ENCODE measurements at places on chromosomes 2 and 18.

DNA sequence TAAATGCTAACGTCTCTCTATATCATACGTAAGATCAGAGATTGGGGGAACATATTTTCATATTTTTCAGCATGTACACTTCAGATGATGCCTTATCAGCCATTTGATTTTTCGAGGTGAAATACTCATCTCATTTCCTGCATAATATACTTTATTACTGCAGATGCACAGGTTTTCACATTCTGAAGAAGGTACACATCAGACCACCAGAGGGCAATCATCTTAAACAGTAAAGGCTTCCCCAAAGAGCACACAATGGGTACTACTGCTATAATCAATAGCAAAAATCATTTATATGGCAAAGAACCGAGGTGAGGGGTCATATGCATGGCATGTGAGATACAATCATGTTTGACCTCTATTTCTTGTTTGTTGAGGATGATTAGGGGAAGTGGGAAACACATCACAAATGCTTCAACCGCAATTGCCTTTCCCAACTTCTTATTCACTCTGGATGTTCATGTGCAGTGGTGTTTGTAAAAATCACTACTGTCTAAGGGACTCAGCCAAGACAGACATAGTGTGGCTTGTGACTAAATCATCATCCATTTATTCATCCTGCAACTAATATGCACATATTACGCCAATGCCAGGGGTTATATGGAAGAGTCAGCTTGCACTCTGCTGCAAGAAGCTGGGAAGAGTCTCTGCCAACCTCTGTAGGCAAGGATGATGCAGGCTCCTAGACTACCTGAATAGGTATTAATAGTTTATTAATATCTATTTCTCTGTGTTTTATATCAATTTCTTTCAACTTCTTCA is 118.7 kb downstream of the EPB41L3 start:
- no peak for DNase-seq

- peak; percentile 28 for DNase-seq
Measured at GRCh38 chr2:96344011-96344410, 8.4 kb downstream of the NCAPH start.

DNA sequence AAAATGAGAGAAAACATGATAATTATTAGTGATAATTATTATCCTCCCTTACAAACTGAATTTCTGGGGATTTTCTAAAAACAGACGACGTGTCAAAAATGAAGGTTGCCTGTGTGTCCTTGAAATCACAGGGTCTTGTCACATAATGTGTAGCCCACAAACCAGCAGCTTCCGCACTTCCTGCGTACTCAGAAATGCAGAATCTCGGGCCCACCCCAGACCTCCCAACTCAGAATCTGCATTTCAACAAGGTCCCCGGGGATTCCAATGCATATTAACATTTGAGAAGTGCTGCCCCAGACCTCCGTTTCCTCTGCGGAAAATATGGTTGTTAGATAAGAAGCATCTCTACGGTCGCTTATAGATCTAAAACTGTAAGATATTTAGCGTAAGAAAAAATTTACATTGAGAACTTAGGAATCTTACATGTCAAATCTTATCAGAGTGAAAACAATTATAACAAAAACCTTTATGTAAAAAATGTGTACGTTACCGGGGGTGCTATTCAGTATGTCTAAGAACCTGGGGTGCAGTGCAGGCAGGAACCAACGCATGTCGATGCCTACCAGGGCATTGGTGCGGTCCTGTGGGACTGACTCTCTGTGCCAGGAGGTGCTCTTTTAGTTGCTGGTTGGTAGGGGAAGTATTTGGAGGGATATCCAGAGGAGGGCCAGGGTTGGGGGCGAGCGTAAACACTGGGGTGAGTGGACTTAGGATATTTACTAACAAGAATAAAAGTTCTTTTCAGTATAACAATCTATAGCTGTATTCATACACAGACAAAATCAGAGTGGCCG is 15.2 kb downstream of the CDKL4 start:
- no peak for DNase-seq

- no peak for DNase-seq
Measured at GRCh38 chr2:143949121-143949848, 570.6 kb downstream of the ZEB2 start.

DNA sequence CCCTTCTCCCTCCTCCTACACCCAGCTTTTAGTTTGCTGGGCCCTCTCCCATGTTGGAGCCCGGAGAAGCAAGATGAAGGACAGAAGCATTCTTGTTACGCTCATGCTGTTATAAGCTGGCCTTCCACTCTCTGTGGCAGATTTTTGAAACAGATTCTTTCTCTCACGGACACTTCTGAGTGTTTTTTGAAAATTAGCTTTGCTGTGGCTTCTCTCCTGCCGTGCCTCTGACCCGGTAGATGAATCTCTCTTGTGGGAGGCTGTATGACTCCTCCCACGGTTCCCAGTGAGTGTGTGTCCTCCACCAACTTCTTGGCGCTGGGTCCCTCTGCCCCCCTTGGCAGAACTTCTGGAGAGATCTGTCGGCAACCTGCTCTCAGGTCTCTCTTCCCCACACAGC is 269.3 kb upstream of the MYT1L start:
- DNase-seq, result no peak

DNA sequence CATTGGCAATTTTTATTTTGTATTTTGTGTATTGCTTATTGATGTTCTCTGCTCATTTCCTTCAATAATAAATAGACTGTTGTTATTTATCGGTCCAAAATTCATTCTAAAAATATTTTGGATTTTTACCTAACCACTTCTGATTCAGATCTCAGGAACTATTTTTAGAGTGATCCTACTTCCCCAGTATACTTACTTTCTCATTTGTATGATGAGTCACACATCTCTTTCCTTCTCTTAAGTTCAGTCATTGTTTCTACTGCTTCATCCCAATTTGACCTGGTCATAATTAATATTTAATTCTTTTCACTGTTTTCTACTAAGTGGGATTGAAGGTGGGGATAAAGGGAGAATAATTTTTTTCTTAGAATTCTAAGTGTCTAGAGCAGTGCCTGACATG is 75.1 kb downstream of the AGPS start:
- no peak for DNase-seq

DNA sequence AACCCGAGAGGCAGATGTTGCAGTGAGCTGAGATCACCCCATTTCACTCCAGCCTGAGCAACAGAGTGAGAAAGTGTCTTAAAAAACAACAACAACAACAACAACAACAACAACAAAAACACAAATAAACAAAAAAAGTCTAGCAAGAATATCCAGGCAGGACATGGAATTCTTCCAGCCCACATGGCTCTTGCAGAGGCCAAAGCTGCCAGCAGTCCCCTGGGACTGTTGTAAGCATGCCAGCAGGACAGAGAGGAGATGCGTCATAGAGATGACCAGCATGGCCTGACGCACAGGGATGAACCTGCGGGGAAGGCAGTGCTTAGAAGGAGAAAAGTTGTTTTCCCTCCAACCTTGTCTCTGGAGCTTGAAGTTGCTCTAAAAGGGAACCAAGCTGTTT is 182.3 kb upstream of the PGAP1 start:
- no peak for DNase-seq

GRCh38 chr18:35491700-35492077 is 6.1 kb downstream of the INO80C start:
- no peak for DNase-seq

DNA sequence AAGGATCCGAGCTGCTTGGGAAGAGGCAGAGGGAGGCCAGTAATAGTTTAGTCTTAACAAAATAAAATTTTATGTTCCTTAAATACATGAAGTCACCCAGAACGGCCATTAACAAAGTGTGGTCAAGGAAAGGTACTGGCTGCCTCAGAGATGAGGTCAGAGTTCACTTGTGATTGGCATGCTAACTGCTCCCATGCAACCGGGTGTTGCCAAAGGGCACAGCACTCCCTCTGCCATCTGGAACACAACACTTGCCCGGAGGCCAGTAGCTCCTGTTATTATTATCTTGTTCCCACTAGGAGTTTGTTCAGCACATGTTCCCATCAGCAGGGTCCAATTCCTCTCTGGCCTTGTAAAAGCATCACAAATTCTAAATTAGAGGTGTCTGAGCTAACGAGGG is 207.0 kb downstream of the CYP26B1 start:
- no peak for DNase-seq

DNA sequence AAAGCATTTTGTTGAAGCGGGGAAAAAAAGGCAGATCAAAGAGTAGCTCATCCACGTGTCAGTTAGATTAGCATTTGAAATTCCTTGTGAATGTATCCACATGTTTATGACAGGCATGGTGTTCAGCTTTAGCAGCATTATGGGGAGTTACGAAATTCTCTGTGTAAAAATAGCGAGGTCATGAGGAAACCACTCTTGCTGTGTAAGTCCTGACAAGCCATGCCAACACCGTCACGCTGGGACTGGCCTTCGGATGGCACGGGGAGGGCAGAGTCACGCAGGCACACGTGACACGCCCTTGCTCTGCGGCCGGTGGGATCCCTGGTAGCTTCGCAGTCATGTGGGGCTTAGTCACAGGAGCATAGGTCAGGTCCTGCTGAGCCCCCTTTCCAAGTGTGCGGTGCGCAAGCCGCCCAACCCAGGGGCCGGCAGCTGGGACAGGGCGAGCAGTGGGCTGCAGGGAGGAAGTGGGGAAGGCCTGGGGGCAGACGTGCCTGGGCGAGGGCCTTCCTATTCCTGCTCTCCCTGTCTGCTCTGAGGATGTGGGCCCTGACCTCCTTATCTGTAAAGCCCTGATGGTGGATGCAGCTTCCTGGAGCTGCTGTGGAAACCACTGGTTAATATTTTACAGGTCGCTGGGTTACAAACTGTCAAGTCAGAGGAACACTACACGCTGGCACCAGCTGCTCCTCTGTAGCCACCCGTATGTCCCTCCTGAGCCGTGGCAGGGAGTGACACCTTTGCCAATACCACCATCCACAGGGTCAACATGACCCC is 18.0 kb downstream of the MBP start:
- peak; percentile 38 for DNase-seq

GRCh38 chr2:104825124-104825865 is 28.6 kb upstream of the POU3F3 start:
- DNase-seq, result no peak

DNA sequence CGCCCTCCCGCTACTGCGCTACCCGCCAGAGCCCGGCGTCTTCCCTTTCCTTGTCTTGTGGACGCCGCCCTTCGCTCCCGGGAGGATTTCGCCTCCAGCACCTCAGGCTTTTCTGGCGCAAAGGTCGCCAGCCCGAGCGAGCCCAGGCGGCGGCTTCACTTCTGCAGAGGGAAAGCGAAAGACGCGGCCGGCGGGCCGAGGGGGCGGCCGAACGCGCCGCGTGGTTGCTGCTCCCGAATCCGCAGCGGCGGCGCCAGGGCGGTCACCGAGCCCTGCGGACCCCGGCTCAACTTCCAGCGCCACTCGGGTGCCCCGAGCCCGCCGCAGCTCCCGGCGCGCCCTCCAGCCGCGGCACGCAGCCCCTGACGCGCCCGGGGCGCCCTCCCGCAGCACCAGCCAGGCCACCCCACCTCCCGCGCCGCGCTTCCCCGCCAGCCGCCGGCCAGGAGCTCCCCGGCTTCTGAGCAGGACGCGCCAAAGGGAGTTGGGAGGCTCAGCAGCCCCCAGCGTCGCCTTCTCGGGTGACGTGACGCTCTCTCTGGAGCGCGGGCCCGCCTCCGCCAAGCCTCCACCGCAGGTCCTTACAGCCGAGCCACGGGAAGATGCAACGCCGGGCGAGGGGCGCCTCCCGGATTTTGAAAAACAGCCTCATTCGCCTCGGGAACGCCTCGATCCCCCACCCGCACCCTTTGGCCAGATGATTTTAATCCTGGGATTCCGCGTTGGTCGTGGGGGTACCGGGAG is 84.9 kb upstream of the EPB41L3 start:
- peak; percentile 15 for DNase-seq

DNA sequence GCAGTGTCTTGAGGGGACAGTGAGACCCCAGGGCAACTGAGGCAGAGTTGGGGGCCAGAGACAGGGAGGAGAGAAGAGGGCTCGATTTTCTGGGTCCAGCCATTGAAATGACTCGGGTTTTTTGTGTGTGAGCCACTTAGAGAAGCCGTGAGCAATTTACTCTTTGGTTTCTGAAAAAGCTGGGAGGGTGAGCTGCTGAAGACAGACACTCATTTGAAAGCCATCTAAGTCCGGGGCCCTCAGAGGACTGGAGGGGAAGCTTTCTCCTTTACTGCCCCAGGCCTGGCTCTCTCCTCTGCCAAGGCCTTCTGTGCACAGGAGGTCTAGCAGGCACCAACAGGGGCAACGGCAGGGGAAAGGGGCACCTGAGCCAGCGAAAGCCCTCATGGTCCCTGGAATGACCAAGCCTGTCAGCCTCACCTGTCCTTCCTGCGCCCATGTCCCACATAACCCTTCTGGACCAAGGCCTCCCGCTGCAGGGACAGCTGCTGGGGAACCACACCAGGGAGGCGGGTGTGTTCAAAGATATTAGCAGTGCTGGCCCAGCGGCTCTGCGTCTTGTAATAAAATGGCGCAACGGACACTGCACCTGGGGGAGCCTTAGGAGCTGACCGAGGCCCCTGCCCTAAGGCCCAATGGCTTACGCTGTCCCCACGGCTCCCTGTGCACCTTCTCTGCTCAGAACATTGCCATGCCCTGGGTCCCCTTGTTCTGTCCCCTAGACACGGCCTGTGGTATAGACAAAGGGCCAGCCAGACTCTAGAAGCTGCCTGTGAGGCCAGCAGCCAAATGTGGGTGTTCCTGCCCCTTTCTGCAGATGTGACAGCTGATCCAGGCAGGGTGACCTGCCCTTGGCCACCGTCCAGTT is 45.8 kb downstream of the HS6ST1 start:
- no peak for DNase-seq

- no peak for DNase-seq
Measured at GRCh38 chr2:232490221-232491138, 2.8 kb upstream of the ECEL1 start.
